ENCODE measurements at places on chromosomes 12 and 14.

DNA sequence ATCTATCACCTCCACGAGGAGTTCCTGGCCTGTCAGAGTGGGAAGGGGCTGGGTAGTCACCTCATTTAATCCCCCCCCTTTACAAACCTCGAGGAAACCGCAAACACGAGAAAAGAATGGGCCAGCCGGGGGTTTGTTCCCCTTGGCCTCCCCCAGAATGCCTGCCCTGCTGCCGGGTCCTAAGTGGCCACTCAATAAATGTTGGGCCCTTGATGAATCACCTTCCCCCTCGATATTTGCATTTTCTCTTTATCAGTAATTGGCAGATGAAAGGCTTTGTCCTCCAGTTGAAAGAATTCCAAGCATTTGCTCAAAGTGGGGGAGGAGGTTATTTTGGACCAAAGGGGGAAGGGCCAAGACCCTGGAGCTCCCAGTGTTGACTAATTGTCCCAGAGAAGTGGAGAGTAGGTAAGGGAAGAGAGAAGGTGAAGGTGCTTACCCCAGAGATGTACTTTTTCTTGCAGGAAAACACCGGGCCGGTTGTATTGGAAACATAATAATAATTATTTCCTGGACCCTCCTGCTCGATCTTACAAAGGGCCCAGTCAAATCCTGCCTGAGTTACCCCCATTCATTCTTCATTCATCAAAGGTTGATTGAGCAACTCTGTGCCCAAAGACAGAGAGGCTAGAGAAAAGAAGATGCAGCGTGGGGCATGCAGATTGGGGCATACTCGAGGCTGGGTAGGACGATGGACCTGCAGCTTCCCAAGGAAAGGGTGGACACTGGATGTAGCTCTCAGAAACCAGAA, 1.9 kb upstream of the KDM2B start:
- H3K36me3 ChIP-seq = no peaks in the 10 kb centered on the region
- peaks cover 26% of the 10 kb centered on the region for H3K4me1 ChIP-seq
- H3K4me3 ChIP-seq = no peak overlapping the region
- no peaks in the 10 kb centered on the region for H3K27me3 ChIP-seq
- peak overlapping the region; percentile 92 for H3K27ac ChIP-seq

DNA sequence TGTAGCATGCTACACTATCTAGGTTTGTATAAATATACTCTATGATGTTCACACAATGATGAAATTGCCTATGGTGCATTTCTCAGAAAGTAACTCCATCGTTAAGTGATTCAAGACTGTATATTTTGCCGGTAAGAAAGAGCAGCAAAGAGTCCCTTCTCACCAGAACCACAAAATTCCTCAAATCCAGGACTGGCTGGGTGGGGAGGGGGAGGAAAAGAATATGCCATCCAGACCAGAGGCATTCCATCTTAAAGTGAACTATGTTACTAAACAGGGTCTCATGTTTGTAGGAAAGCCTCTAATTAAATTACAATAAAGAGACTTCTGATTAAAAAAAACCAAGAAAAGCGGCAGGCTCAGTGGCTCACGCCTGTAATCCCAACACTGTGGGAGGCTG, 11.5 kb downstream of the UBE2N start:
- H3K36me3 ChIP-seq = no peaks in the 10 kb centered on the region
- H3K4me3 ChIP-seq = no peak overlapping the region
- peaks cover 7% of the 10 kb centered on the region for H3K4me1 ChIP-seq
- no peak for DNase-seq
- H3K27me3 ChIP-seq = no peaks in the 10 kb centered on the region
- H3K27ac ChIP-seq = no peak overlapping the region

DNA sequence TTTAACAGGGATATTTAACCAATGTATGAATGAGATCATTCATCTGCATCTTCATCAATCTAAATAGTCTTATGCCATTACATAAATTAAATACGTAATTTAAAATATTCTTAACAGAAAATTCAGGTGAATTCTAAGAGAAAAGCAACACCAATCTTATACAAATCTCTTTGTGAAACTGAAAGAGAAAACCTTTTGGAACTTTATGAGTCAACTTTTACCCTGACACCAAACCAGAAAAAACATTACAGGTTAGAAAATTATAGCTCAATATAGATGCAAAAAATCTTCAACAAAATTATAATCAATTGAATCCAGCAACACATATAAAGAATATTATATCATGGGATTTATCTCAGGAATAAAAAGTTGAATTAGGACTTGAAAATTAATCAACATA, 3.4 kb downstream of the GLIPR1L1 start:
- H3K4me1 ChIP-seq = peaks cover 11% of the 10 kb centered on the region
- H3K27me3 ChIP-seq = no peaks in the 10 kb centered on the region
- no peak overlapping the region for H3K27ac ChIP-seq
- no peak for DNase-seq
- no peaks in the 10 kb centered on the region for H3K36me3 ChIP-seq

- no peak overlapping the region for H3K4me3 ChIP-seq
- no peaks in the 10 kb centered on the region for H3K27me3 ChIP-seq
- no peaks in the 10 kb centered on the region for H3K36me3 ChIP-seq
- no peak overlapping the region for H3K27ac ChIP-seq
Measured at GRCh38 chr14:83163016-83163415, 1629.4 kb upstream of the SEL1L start.

DNA sequence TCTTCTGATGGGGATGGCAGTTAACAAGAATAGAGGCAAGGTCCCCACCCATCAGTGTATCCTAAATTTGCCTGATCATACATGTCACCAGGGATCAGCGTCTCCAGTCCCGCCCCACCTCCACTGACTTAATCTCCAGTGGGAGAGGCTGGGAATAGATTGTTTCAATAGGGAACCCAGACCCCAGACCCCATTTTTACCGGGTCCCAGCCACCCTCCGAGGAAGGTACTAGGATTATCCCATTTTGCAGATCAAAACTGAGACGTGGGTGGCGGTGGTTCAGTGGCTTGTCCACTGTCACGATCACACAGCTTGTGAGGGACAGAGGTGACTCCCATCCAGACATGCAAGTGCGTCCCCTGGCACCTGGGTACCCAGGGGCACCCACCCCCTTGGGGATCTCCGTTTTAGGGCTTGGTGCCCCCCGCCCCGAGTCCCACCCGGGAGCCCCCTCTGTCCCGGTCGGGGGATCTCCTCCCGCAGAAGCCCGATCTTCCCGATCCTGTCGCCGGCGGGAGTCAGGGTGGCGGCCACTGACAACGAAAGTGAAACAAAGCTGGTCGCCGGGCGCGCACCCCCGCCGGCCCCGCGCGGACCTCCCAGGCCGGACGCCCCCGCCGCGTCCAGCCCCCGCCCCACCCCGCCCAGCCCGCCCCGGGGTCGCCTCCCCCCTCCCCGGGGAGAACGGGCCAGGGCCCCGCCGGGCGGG, 523 bp downstream of the WSB2 start:
- H3K4me1 ChIP-seq = peaks cover 69% of the 10 kb centered on the region
- peak overlapping the region; percentile 100 for H3K27ac ChIP-seq
- DNase-seq = no peak
- H3K27me3 ChIP-seq = no peaks in the 10 kb centered on the region

- no peaks in the 10 kb centered on the region for H3K36me3 ChIP-seq
- no peak for DNase-seq
- H3K4me3 ChIP-seq = no peak overlapping the region
- no peaks in the 10 kb centered on the region for H3K4me1 ChIP-seq
- no peaks in the 10 kb centered on the region for H3K27me3 ChIP-seq
Measured at GRCh38 chr14:60175255-60175902, 10.2 kb upstream of the DHRS7 start.

DNA sequence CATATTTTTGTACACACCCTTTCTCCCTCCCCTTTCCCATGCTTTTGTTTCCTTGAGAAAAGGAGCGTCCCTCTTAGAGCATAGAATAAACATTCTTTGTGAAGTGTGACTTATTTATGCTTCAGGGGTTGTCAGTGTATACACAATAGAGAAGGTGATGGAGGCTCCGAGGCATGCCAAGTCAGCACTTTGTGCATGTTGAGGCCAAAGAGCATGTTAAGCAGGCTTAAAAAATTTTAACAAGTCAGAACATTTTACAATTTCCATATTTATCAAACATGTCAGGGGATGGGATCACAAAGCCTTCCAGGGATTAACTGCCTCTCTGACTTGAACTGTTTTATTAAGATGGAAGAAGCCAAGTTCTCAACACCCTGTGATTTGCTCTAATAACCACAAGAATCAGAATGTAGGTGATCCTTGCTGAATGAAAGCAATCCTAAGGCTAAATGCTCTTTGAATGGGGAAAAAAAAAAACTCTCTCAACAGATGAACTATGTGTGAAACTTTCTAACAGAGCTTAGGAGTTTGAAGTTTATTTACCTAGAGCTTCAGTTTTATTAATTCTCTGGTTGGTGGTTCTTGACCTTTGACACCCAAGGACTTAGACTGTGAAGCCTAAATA, 223.1 kb downstream of the RAD51B start:
- no peaks in the 10 kb centered on the region for H3K36me3 ChIP-seq
- no peaks in the 10 kb centered on the region for H3K27me3 ChIP-seq
- no peak for DNase-seq
- peaks cover 5% of the 10 kb centered on the region for H3K4me1 ChIP-seq

GRCh38 chr14:100915560-100915959, 12.0 kb upstream of the RTL1 start:
- H3K4me3 ChIP-seq = no peak overlapping the region
- DNase-seq = no peak
- H3K36me3 ChIP-seq = no peaks in the 10 kb centered on the region
- H3K27ac ChIP-seq = no peak overlapping the region

DNA sequence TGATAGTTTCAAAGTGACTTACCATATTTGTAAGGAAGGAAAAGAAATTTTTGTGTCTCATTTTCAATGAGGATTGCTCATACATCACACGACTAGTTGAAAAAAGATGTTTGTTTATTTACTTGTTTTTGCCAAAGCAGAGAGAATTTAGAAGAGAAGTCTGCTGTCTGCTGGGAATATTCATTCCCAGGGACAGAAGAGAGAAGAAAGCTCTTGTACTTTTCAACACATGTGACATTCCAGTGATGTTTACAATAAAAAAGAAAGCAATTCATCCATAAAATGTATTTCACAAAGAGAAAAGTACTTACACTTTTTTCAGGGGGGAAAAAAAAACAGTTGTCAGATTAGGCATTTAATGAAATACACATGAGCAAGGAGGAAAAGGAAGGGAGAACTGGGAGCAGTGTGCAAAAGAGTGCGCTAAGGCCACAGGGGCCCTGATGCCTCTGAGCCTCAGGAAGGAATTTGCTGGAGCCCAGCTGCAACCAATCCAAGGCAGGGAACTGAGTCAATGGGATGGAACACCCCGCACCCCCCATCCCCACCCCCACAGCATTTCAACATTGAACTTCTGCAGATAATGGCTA, 115.0 kb downstream of the RPAP3 start:
- no peaks in the 10 kb centered on the region for H3K36me3 ChIP-seq
- no peaks in the 10 kb centered on the region for H3K27me3 ChIP-seq
- peak overlapping the region; percentile 16 for H3K27ac ChIP-seq

- no peak for DNase-seq
- no peaks in the 10 kb centered on the region for H3K36me3 ChIP-seq
- no peak overlapping the region for H3K4me3 ChIP-seq
Measured at GRCh38 chr12:120774169-120774916, 48.7 kb downstream of the ACADS start.

- H3K27me3 ChIP-seq = no peaks in the 10 kb centered on the region
- no peak overlapping the region for H3K4me3 ChIP-seq
- no peak overlapping the region for H3K27ac ChIP-seq
- DNase-seq = no peak
- H3K4me1 ChIP-seq = no peaks in the 10 kb centered on the region
- H3K36me3 ChIP-seq = no peaks in the 10 kb centered on the region
Measured at GRCh38 chr12:75816897-75817296, 214.7 kb downstream of the PHLDA1 start.
